ENCODE measurements at places on chromosomes 7 and 10. TPM values are rescaled to one million over a fixed set of nuclear protein-coding genes. Genes with fewer than 3 reads are reported as not detected.

DNA sequence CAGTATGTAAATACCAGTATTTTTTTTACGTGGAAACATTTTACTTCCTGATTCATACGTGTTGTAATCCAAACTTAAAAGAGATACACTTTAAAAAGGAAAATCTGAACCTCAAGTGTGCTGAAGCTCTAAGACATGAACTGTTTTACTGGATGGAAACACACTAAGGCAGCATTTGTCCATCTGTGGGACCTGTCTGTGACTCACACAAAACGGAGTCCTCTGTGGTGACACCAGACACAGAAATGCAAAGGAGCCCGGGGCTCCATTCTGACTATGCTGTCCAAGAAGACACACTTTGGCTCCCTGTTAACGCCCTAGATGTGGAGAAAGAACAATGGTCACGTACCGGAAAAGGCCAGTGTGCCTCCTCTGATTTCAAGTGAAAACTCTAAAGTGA lies 23.9 kb downstream of the RNF133 start:
- DNase-seq: no peak

- peak; percentile 40 for DNase-seq
These were observed 14.7 kb upstream of the TMEM236 start for GRCh38 chr10:17737027-17737965.

Gene PALD1
- 2.6 TPM for total RNA-seq

Gene RADIL
- not detected for total RNA-seq

- no peak for DNase-seq
These were observed 13.0 kb downstream of the FAM20C start for GRCh38 chr7:205115-206010.

GRCh38 chr10:60448246-60448645 lies 58.6 kb upstream of the ANK3 start:
- DNase-seq: no peak

DNA sequence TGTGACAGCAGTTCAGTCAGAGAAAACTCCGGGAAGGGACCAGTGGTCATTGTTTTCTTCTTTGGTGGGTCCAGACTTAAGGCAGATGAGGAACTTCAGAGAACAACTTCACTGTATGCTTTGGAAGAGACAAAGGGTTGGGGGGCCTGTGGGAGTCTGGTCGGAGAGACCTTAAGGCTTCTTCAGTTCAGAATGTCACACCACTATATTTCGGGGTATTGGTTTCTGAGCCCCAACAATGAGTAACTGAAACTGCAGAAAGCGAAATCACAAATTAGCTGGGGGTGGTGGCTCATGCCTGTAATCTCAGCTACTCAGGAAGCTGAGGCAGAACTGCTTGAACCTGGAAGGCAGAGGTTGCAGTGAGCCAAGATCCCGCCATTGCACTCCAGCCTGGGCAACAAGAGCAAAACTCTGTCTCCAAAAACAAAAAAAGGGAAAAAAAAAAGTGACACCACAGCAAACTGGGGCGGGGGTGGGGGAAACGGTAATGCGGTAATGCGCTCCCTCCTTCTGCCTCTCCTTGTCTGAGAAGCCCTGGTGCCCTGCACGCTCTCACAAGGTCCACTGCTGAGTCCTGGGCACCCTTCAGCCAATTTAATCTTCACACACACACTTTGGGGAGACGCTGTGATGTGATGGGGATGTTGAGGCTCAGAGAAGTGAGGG lies 2.2 kb upstream of the ADIRF start:
- DNase-seq: no peak

DNA sequence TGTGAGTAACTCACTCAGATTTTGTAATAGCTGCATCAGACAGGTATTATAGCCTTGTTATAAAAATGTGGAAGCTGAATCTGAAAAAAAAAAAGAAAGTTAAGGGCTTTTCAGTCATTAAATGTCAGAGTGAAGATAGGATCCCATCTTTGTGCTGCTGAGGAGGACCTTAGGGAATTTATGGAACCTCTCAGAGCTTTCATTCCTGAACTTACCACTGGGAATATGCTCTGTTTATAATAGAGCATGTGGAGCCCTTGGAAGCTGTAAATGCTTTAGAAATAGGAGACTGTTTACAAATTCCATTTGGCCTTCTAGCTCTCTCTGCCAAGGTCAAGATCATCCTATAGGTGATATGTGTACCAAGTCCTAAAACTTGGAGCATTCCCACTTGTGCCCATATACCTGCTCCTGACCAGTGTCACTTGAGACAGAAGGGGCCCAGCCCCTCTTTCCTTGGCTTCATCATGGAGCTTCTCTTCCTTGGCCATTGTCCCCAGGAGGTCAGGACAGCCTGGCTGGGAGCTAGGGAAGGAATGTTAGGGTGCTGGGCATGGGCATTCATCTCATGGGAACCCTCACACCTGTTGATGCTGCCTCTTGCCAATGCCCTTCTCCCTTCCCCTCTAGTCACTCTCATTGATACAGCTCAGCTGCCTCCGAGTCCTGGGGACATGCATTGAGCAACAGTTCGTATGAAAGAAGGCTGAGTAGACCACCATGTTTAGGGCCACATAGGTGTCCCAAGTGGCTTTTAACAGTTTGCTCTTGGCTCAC lies 105.3 kb downstream of the LRRC18 start:
- DNase-seq: no peak

- no peak for DNase-seq
These were observed 15.9 kb downstream of the GPRIN2 start for GRCh38 chr10:46540412-46541016.

- no peak for DNase-seq
These were observed 4.0 kb upstream of the MYOZ1 start for GRCh38 chr10:73645251-73645650.

Gene SUFU
- 8.1 TPM for total RNA-seq

DNA sequence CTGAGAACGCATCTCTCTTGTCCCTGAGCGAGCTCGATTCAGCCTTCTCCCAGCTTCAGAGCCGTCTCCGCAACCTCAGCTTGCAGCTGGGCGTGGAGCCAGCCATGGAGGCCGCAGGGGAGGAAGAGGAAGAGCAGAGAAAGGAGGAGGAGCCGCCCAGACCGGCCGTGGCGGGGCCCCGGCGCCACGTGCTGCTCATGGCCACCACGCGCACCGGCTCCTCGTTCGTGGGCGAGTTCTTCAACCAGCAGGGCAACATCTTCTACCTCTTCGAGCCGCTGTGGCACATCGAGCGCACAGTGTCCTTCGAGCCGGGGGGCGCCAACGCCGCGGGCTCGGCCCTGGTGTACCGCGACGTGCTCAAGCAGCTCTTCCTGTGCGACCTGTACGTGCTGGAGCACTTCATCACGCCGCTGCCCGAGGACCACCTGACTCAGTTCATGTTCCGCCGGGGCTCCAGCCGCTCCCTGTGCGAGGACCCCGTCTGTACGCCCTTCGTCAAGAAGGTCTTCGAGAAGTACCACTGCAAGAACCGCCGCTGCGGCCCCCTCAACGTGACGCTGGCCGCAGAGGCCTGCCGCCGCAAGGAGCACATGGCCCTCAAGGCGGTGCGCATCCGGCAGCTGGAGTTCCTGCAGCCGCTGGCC lies 43.2 kb downstream of the CHST3 start:
- DNase-seq: no peak

DNA sequence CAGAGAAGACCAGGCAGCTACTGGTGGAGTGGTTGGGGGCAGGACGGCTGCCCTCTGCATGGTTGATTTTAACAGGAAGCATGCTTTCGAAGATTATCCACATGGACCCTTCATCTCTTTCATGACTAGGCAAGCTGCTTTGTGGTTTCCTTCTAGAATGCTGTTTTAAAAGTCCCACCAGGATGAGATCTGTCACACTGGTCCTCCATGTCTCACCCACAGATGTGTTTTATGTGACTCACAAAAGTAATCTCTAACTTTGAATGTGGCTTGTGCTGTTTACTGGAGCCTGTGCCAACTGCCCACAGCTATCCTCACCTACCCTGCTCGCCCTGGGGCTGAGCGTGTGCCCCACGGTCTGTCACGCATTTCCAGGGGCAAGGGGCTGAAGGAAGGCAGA lies 188.8 kb downstream of the GFRA1 start:
- peak; percentile 89 for DNase-seq

- no peak for DNase-seq
These were observed 224.8 kb upstream of the KLF14 start for GRCh38 chr7:130958846-130959245.

DNA sequence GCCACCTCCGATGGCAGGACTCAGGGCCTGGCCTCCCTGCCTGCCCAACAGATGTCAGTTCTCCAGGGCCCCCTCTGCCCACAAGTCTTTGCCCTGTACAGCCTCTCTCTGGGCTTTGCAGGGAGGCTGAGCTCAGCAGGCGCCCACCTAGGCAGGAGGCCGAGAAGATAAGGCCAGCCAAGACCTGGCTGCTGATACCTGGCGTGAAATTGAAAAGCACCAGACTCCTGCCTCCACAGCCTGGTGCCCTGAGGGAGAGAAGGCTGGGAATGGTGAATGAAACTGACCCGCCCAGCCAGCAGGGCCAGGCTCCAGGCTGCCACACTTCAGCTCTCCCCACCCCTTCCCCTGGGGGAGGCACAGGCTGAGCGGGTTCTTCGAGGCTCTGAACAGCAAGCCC lies 145.8 kb downstream of the CDH23 start:
- DNase-seq: no peak

Gene FXYD4
- total RNA-seq: not detected

All from renal cortical epithelial cell (primary cell).